Pulmonary artery endothelial cell (primary cell): ENCODE measurements at places on chromosomes 11 and 22. TPM values are rescaled to one million over a fixed set of nuclear protein-coding genes. Genes with fewer than 3 reads are reported as not detected.

The XKR3 gene
- total RNA-seq, result not detected in 2 replicates

The SMTNL1 gene
- total RNA-seq, result not detected in 2 replicates

The HBD gene
- not detected in 2 replicates for total RNA-seq

The SLC25A18 gene
- not detected in 2 replicates for total RNA-seq

The MUC6 gene
- not detected in 2 replicates for total RNA-seq

The CYP2D6 gene
- total RNA-seq, result 0.13 and 0.14 TPM in 2 replicates

The SMPD1 gene
- 16.9 and 23.4 TPM in 2 replicates for total RNA-seq

The RASL10A gene
- 0.25 and 0.73 TPM in 2 replicates for total RNA-seq

The SESN3 gene
- total RNA-seq, result 1.7 and 16.5 TPM in 2 replicates

The HOATZ gene
- not detected in 2 replicates for total RNA-seq

The IL18 gene
- total RNA-seq, result 0.99 and 1.7 TPM in 2 replicates

The APOBEC3G gene
- 4.6 and 9.5 TPM in 2 replicates for total RNA-seq

The TRIM22 gene
- total RNA-seq, result 116 and 129 TPM in 2 replicates

The BTBD18 gene
- not detected in 2 replicates for total RNA-seq

The TECTA gene
- 0.25 and 0.33 TPM in 2 replicates for total RNA-seq

The GDPD4 gene
- not detected in 2 replicates for total RNA-seq

The APOC3 gene
- total RNA-seq, result not detected in 2 replicates

The SEC14L6 gene
- total RNA-seq, result 0.04 TPM in 1 of 2 replicates, not detected in the other

The LRP4 gene
- total RNA-seq, result 0.53 and 1.9 TPM in 2 replicates
